Stimulated activated CD4-positive, alpha-beta T cell treated with anti-CD3 and anti-CD28 coated beads, Interleukin-1b, Interleukin-23, amount 100 ng/mL, for 1 hour (primary cell): ENCODE measurements at places on chromosomes 1 and 21.

DNA sequence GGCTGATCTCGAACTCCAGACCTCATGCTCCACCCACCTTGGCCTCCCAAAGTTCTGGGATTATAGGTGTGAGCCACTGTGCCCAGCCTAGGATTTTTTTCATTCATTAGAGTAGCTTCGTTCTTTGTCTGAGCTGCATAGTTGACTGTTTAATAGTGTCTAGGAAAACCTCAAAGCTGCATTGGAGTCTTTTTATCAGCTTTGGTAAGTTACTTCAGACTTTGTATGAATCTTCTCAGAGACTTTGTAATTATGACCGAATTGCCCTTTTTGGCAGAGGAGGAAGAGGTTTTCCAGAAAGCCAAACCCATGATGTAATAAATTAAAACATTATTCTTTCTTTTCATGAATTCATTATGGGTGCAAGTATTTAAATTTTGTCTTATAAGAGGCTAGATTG lies 5.1 kb downstream of the DNAJB4 start:
- no peak for DNase-seq

DNA sequence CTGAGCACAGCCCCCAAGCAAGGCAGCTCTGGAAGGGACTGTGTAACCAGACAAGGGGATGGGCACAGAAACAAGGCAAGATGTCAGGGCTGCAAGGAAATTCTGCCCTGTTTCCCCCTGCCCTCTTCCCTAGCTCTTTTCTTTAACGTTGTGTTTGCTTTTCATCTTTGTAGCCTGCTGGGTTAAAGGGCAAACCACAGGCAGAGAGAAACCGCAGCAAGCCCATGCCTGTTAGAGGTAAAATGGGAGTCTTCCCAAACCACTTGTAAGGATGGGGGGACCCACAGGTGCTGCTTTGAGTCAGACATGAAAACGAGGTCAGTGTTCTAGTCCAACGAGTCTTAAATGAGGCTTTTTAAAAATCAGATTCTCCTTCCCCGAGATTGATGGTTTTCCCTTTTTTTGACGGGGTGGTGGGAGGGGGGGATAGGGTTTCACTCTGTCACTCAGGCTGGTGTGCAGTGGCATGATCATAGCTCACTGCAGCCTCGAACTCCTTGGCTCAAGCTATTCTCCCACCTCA lies 13.3 kb downstream of the TGFBR3 start:
- no peak for DNase-seq

- DNase-seq = no peak
Observed at GRCh38 chr1:43466403-43466802, 12.7 kb upstream of the HYI start.

GRCh38 chr21:31941694-31942093 lies 68.9 kb downstream of the HUNK start:
- no peak for DNase-seq

DNA sequence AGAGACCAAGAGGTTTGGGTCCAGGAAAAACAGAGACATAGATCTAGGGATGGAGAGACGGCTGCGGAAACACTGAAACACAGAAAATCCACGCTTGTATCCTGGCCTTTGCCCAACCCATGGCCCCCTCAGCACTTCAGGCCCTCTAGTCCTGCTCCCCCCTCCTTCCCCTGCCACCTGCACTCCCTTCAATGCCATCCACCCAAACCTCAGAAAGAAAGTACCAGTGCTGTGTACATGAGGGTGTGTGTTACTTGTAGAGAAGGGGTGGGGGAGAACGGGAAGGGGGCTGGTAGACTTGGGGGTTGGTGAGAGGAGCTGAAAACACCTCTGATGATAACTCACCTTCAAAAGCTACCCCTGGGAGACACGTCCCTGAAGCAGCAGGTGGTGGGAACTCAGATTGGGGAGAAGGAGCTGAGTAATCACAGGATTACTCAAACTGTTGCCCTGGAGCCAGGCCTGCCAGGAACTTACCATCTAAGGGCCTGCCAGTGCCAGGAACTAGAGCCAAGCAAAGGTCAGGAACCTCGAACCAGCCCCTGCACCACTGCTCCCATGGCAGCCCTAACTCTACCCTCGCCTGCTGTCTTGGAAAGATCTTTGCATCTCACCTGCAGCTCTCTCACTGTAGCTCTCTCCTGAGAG lies 11.5 kb downstream of the RORC start:
- DNase-seq = no peak
